ENCODE measurements at places on chromosomes 3 and 15.

DNA sequence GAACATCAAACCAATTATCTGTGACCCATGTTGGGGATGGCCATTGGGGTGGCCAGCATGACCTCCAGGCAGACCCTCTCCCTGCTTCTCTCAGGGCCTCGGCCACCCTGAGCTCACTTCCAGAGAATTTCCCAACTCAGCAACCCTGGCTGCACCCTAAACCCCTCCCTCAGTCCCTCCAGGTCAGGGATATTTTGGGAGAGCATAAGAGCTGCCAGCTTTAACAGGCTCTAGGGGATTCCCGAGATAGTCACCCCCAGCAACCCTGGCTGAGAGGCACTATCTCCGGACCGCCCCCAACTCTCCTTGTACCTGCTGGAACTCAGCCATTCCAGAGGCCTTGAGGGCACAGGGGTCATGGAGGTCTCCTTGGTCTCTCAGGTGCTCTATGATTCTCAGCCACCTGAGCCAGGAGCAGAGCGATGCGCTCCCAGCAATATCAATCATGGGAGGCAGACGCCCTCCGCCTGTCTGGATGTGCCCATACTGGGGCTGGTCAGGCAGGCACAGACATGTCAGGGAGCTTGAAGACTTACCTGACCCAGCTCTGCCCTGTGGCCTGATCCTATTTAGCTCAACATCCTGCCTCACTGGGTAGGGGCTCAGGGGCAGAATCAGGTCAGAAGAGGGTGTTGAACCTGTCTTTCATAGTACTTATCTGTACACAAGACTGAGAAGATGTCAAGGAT, 34.9 kb upstream of the CILP start:
- H3K36me3 ChIP-seq, result peaks cover 17% of the 10 kb centered on the region
- no peak for DNase-seq
- peaks cover 30% of the 10 kb centered on the region for H3K4me1 ChIP-seq

- no peaks in the 10 kb centered on the region for H3K27me3 ChIP-seq
- H3K4me1 ChIP-seq, result peaks cover 18% of the 10 kb centered on the region
- no peak overlapping the region for H3K27ac ChIP-seq
- no peaks in the 10 kb centered on the region for H3K36me3 ChIP-seq
- H3K4me3 ChIP-seq, result no peak overlapping the region
- DNase-seq, result no peak
Measured at GRCh38 chr3:61236556-61236955, 14.7 kb downstream of the FHIT start.

DNA sequence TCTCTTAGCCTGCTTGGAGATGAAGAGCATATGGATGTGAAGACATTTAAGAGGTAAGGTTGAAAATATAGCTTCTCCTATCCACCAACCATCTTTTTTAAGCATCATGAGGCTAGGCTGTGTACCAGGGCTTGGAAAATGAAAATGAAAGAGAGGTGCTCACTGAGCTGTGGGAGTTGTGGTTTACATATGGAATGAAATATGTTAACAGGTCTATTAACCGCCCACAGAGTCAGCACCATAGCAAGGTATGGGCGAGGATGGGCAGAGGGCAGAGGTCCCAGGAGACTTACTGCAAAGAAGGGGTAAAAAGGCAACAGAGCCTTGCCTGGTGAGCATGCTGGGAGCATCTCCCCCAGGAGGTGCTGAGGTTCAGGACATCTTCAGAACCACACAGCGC, 273.1 kb downstream of the GABRG3 start:
- no peak overlapping the region for H3K27ac ChIP-seq
- H3K36me3 ChIP-seq, result no peaks in the 10 kb centered on the region
- H3K4me3 ChIP-seq, result no peak overlapping the region

- no peak for DNase-seq
- H3K4me1 ChIP-seq, result peaks cover 7% of the 10 kb centered on the region
- H3K36me3 ChIP-seq, result peaks cover 6% of the 10 kb centered on the region
- H3K27me3 ChIP-seq, result no peaks in the 10 kb centered on the region
- H3K4me3 ChIP-seq, result no peak overlapping the region
- no peak overlapping the region for H3K27ac ChIP-seq
Measured at GRCh38 chr3:16319307-16319706, 54.3 kb downstream of the OXNAD1 start.

DNA sequence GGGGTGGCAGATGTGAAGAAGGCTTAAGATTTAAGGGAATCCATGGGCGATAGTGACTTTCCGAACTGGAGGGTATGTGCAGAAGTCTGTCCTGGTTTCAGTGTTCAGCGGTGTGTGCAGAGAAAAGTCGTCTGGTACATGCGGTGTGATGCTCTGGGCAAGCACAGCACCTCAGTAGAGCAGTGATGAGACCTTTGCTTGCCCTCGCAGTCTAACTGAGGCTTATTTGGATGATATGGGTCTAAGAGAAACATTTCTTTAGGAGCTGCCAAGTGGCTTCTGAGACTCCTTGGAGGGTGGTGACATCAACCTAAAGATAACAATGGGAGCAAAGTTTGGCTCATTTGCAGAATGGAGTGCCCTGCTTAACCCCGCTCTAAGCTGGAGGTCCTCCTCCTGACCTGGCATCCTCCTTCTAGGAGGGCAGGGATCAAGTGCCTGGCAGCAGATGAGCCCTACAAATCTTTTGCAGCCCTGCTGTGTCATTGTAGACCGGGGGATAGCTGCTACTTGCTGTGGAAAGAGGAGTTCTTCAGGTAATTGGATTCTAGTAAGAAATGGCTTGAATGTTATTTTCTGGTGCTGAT, 228.1 kb upstream of the AZI2 start:
- peak overlapping the region; percentile 67 for H3K4me3 ChIP-seq
- H3K36me3 ChIP-seq, result no peaks in the 10 kb centered on the region
- H3K27ac ChIP-seq, result no peak overlapping the region
- H3K4me1 ChIP-seq, result peaks cover 11% of the 10 kb centered on the region
- no peak for DNase-seq

DNA sequence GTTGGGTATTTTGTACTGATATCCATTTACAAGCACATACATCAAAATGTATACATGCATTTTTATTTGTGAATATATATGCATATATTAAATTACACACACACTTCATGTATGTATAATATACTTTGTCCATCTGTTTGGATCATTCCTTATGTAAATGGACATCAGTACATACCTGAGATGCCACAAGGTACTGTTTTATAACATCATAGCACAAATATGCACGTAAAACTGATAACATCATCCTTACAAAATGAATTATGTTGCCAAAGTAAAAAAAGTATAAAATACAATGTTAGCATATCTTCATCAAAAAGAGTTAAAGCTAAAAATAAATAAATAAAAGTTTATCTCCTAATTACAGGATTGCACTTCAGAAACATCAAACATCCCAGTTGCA, 634.8 kb upstream of the UBE2E2 start:
- H3K27ac ChIP-seq, result no peak overlapping the region
- no peak overlapping the region for H3K4me3 ChIP-seq
- peaks cover 5% of the 10 kb centered on the region for H3K4me1 ChIP-seq

DNA sequence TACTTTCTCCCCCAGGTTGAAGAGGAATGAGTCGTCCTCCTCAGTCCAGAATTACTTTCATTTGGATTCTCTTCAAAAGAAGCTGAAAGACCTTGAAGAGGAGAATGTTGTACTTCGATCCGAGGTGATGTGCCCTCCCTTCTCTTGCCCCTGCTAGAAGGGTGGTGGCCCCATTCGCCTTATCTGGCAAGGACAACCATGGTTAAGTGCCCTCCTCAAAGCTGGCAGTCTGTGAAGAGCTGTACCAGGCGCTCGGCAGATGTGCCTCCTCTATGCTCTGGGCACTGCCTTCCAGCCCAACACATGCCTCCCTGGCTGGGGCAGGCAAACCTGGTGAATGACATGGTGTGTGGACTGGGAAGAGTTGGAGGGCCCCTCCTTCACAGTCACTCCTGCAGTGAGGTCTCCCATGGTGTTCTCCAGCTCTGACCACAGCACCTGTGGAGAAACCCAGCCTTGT, 77.0 kb downstream of the CCK start:
- peaks cover 19% of the 10 kb centered on the region for H3K36me3 ChIP-seq
- H3K27ac ChIP-seq, result no peak overlapping the region
- no peak overlapping the region for H3K4me3 ChIP-seq
- no peaks in the 10 kb centered on the region for H3K27me3 ChIP-seq
- no peak for DNase-seq
- peaks cover 14% of the 10 kb centered on the region for H3K4me1 ChIP-seq

GRCh38 chr3:123687286-123687685, 102.4 kb upstream of the HACD2 start:
- peaks cover 19% of the 10 kb centered on the region for H3K4me1 ChIP-seq
- H3K27ac ChIP-seq, result no peak overlapping the region
- DNase-seq, result no peak
- H3K36me3 ChIP-seq, result no peaks in the 10 kb centered on the region
- no peaks in the 10 kb centered on the region for H3K27me3 ChIP-seq

DNA sequence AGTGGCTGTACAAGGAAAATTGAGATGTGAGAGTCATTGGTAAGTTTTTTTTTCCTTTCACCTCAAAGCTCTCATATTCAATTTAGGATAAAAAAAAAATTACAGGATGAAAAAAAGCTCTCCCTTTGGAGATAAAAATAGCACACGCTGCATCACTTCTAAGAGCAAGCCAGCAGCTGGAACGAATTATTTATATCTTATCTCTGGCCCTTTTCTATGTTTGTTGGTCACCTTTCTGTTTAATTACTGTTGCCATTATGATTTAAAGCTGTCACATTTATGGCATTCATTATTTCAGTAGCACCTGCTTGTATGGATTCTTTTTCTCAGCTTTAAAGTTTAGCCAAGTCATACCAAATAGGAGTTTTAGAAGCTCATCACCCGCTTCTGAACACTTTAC, 171.6 kb upstream of the PDZRN3 start:
- no peak for DNase-seq
- H3K27ac ChIP-seq, result no peak overlapping the region
- no peaks in the 10 kb centered on the region for H3K36me3 ChIP-seq
- peaks cover 22% of the 10 kb centered on the region for H3K4me1 ChIP-seq

- H3K4me3 ChIP-seq, result peak overlapping the region; percentile 95
- H3K27ac ChIP-seq, result peak overlapping the region; percentile 99
- H3K4me1 ChIP-seq, result peaks cover 21% of the 10 kb centered on the region
- H3K27me3 ChIP-seq, result no peaks in the 10 kb centered on the region
- peaks cover 2% of the 10 kb centered on the region for H3K36me3 ChIP-seq
Measured at GRCh38 chr15:42490291-42490670, 660 bp downstream of the ZNF106 start.

DNA sequence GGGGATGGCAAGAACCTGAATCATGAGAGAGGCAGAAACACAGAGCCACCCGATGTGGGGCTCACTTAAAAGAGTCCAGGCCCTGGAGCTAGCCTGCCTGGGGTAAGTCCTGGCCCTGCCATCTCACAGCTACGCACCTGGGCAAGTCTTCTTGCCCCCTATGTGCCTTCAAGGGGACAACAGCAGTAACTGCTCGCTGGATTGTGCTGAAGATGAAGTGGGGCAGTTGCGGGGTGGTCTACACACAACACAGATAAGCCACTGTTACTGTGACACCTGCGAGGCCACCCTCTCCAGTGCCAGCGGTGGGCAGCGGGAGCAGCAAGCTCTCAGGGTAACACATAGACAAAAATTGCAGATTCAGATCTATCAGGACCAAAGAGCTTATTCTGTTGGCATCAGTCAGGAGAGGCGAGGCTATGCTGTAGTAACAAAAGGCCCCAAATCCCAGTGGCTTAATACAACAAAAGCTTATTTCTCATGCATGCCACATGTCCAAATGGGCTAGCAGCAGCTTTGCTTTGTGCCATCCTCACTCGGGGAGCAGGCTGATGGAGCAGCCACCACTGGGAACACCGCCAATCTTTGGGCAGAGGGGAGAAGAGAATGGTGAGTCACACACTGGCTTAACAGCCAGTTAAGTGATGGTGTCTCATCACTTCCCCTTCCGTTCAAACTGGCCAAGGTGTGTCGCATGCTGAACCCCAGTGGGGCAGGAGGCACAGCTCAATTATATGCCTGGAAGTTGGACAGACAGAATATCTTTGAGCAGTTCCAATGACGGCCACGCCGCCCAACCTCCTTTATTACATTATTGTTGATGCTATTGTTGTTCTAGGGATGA, 78.3 kb downstream of the WNT7A start:
- DNase-seq, result no peak
- peaks cover 6% of the 10 kb centered on the region for H3K27me3 ChIP-seq
- H3K4me1 ChIP-seq, result no peaks in the 10 kb centered on the region
- H3K4me3 ChIP-seq, result no peak overlapping the region
- no peak overlapping the region for H3K27ac ChIP-seq

DNA sequence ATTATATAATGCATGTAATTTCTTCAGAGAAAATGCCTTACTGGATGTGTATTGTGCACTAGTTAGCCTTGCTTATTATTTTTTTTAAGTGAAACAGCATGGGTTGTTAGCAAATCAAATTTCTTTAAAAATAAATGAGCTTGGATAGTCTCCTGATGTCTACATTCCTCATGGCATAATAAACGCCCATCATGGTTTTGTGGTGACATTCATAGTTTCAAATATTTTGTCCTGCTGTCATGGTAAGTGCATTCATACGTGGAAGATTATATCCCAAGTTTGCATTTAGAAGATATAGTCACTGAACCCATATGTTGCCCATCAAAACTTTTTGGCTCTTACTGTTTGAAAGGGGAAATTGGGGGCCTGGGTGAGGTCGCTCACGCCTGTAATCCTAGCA, 130.7 kb downstream of the ALCAM start:
- H3K4me3 ChIP-seq, result no peak overlapping the region
- H3K36me3 ChIP-seq, result no peaks in the 10 kb centered on the region
- no peak overlapping the region for H3K27ac ChIP-seq
- H3K4me1 ChIP-seq, result peaks cover 18% of the 10 kb centered on the region

GRCh38 chr3:183381179-183381578, 47.2 kb downstream of the MCF2L2 start:
- H3K4me3 ChIP-seq, result no peak overlapping the region
- H3K27ac ChIP-seq, result no peak overlapping the region
- H3K4me1 ChIP-seq, result peaks cover 5% of the 10 kb centered on the region

GRCh38 chr3:132180337-132180791, 136.8 kb upstream of the ACP3 start:
- H3K27me3 ChIP-seq, result peaks cover 26% of the 10 kb centered on the region
- H3K27ac ChIP-seq, result no peak overlapping the region
- peaks cover 1% of the 10 kb centered on the region for H3K4me1 ChIP-seq

GRCh38 chr3:155921486-155921885, 51.0 kb downstream of the GMPS start:
- H3K27ac ChIP-seq, result peak overlapping the region; percentile 43
- no peak overlapping the region for H3K4me3 ChIP-seq
- H3K4me1 ChIP-seq, result no peaks in the 10 kb centered on the region
- H3K36me3 ChIP-seq, result peaks cover 36% of the 10 kb centered on the region
- no peaks in the 10 kb centered on the region for H3K27me3 ChIP-seq
- no peak for DNase-seq

GRCh38 chr3:60528651-60529050, 722.6 kb downstream of the FHIT start:
- no peaks in the 10 kb centered on the region for H3K27me3 ChIP-seq
- no peak overlapping the region for H3K27ac ChIP-seq
- no peak for DNase-seq
- no peaks in the 10 kb centered on the region for H3K4me1 ChIP-seq
- no peak overlapping the region for H3K4me3 ChIP-seq
- H3K36me3 ChIP-seq, result no peaks in the 10 kb centered on the region

- no peaks in the 10 kb centered on the region for H3K4me1 ChIP-seq
- H3K4me3 ChIP-seq, result no peak overlapping the region
- peaks cover 70% of the 10 kb centered on the region for H3K27me3 ChIP-seq
- no peaks in the 10 kb centered on the region for H3K36me3 ChIP-seq
Measured at GRCh38 chr3:133901083-133901482, 5.4 kb upstream of the RAB6B start.
